ENCODE measurements at places on chromosomes 7 and 10.

DNA sequence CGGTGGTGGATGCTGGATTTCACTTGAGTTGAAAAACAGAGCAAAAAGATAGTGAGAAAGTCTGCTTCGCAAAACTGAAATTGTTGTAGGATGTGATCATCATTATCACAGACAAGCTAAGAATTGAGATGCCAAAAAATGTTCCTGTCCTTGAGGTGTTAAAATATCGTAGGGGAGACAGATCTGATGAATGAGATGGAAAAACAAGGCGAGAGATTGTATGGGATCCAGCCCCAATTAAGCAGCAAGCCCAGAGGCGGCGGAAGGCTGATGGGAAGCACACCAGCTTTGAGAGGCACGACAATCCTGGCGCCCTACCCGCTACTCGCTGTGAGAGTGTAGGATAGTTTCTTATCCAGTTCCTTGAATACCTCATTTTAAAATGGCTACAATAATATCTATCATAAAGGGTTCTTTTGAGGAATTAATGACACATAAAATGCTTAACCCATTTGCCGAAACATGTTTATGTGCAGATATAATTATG lies 131.1 kb upstream of the PTN start:
- H3K27ac ChIP-seq: no peak overlapping the region
- DNase-seq: peak; percentile 11
- no peak overlapping the region for H3K4me3 ChIP-seq

DNA sequence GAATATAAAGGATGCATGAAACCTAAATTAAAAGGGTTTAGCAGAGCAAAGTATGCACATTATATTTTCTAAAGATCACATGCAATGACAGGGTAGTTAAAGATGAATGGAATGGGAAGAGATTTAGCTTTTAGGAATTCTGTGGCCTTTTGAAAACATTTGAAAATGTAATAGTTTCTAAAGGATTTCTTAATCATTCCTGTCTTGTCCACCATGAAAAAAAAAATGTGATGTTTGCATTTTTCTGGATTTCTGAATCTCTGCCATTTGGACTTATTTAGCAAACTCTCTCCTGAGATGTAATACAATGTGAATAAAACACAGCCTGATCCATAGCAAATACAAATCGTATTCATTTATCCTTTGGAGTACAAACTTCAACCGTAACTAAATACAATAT lies 126.6 kb upstream of the RAB11FIP2 start:
- H3K36me3 ChIP-seq: no peaks in the 10 kb centered on the region
- H3K27me3 ChIP-seq: no peaks in the 10 kb centered on the region
- no peak overlapping the region for H3K4me3 ChIP-seq
- DNase-seq: no peak
- no peaks in the 10 kb centered on the region for H3K4me1 ChIP-seq

DNA sequence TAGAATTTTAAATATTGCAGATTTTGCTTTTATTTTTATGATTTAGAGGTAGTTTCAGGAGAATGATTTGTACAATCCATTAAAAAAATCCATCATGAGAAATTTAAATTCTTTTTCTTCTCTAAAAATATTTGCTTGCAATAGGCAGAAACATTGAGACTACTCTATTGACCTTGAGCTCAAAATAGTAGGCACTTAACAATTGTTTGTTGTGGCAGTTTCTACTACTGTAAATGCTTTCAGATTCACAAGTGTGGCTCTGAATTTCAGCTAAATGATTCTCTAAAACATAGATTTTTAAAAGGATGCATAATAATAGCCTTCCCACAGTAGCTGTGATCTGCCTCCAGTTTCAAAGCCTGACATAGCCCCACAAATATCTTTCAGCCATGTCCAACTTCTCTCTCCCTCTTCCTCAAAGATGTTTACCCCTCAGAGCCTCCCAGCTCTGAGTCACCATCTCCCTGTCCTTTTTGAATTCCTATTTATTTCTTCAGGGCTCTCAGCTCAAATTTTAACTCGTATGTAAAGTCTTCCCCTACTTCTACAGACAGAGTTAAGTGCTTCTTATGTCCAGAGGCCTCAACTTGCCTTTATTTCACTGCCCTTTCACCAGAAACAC lies 160.5 kb downstream of the AOAH start:
- H3K4me3 ChIP-seq: no peak overlapping the region
- DNase-seq: no peak
- H3K27me3 ChIP-seq: no peaks in the 10 kb centered on the region
- H3K4me1 ChIP-seq: no peaks in the 10 kb centered on the region
- no peaks in the 10 kb centered on the region for H3K36me3 ChIP-seq

DNA sequence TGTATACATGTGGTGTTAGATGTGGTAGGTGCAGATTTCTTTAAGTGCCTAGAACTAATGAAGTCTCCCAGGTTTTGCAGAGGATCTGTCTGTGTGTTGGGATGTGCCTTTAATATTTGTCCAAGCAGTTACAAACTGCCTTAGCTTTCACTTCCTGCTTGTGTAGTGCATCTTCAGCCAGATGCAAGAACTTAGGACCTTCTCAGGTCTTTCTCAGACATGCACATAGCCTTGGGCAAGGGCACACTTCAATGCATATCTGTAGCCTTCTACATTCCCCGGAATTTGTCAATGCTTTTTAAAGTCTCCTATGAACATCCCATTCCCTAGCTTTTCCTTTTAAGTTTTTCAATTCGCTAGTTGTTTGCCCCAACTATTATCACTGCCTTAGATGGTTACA lies 47.2 kb upstream of the SLC39A12 start:
- H3K27me3 ChIP-seq: no peaks in the 10 kb centered on the region
- no peak overlapping the region for H3K4me3 ChIP-seq
- H3K27ac ChIP-seq: no peak overlapping the region
- H3K36me3 ChIP-seq: no peaks in the 10 kb centered on the region

- no peak overlapping the region for H3K4me3 ChIP-seq
- H3K27ac ChIP-seq: no peak overlapping the region
- H3K36me3 ChIP-seq: no peaks in the 10 kb centered on the region
Measured at GRCh38 chr7:85829817-85830432, 643.1 kb upstream of the SEMA3D start.

- H3K27ac ChIP-seq: peak within 1 kb of the TSS; percentile 19
- no peaks in the 10 kb centered on the region for H3K27me3 ChIP-seq
- no peaks in the 10 kb centered on the region for H3K36me3 ChIP-seq
- DNase-seq: peak; percentile 90
- H3K4me1 ChIP-seq: peaks cover 11% of the 10 kb centered on the region
Measured at GRCh38 chr7:21542891-21543527, at the start of gene DNAH11. DNAH11 (plus strand) TSS chr7:21543039; CDS start chr7:21543246, 207 bp downstream.

DNA sequence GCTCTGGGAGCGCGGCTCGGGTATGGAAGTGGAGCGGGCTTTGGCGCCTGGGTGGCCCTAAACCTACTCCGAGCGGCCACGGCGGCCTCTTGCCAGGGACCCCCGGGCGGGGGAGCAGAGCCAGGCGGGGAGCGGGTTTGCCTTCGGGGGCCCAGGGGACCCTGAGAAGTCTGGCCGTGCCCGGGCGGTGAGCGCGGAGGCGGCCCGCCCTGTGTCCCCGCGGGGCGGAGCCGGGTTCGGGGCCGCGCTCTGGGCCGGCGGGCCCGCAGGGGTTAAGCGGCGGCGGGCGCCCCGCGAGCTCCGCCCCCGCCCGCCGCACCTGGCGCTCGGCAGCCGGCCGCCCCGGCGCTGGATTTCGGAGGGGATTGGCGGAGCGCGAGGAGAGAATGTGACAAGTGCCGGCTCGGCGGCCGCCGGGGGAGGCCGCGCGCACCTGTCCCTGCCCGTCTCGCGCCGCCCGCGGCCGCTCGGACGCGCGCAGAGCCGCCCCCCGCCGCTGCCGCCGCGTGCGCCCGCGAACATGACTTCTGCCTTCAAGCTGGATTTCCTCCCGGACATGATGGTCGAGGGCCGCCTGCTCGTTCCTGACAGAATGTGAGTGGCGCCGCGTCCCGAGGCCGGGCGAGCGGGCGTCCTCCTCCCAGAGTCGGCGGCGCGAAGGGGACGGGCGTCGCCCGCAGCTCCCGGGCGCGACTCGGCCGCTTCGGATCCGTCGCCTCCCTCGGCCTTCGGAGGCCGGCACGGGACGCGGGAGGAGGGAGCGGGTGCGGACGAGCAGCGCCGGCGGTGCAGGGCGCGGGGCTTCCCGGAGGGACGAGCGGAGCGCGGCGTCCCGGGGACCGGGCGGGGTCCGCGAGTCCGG lies at the start of gene CELF2:
Gene CELF2 (plus strand): TSS at position 303 of the 862 bp plus-strand sequence. CDS start 218 bp downstream, at position 521.
- H3K4me3 ChIP-seq: peak within 1 kb of the TSS; percentile 39
- H3K27me3 ChIP-seq: peaks cover 2% of the 10 kb centered on the region
- H3K27ac ChIP-seq: peak within 1 kb of the TSS; percentile 93
- peak; percentile 81 for DNase-seq
- H3K4me1 ChIP-seq: peaks cover 4% of the 10 kb centered on the region

GRCh38 chr10:24706479-24707118 lies 17.1 kb downstream of the ARHGAP21 start:
- no peaks in the 10 kb centered on the region for H3K27me3 ChIP-seq
- no peaks in the 10 kb centered on the region for H3K4me1 ChIP-seq

DNA sequence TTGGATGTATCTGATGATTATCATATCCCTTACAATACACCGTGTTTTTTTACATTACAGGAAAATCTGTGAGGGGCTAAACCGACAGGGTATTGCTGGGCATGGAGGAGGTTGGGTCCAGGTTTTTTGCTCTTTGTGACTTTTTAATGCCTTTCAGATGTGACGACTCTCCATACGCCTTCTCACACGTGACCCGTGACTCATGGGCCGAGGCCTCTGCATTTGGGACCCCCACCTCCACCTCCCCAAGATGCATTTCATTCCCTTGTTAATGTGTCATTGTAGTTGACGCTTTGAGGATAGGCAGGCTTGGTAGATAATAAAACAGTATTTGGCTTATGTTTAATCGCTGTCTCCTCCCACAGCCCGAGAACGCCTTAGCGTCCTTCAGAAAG lies 95.3 kb downstream of the CUX1 start:
- H3K4me1 ChIP-seq: peaks cover 2% of the 10 kb centered on the region
- no peak overlapping the region for H3K4me3 ChIP-seq
- DNase-seq: no peak

DNA sequence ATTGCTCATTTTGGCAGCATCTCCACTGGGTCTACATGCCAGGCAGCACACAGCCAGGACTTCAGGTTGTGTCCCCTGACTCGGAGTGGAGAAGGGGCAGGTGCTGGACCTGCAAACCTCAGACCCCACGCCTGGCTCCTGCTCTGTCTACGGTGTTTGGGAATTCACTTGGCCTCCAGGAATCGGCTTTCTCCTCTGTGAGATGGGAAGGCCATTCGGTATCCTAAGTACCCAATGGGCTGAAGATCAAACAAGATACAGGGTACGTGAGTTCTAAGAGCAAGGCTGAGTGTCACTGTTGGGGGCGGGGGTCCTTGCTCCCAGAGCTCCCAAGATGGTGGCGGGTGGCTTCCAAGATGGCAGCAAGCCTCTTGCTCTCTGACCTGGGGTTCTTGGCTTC lies 73.2 kb upstream of the EN2 start:
- peaks cover 29% of the 10 kb centered on the region for H3K27me3 ChIP-seq
- H3K27ac ChIP-seq: no peak overlapping the region
- peaks cover 3% of the 10 kb centered on the region for H3K4me1 ChIP-seq
- DNase-seq: no peak

- peaks cover 1% of the 10 kb centered on the region for H3K36me3 ChIP-seq
- H3K27me3 ChIP-seq: no peaks in the 10 kb centered on the region
- H3K4me1 ChIP-seq: peaks cover 3% of the 10 kb centered on the region
- H3K4me3 ChIP-seq: no peak overlapping the region
Measured at GRCh38 chr10:73493781-73494180, 2.0 kb downstream of the PPP3CB start.

- no peak for DNase-seq
- H3K36me3 ChIP-seq: peaks cover 7% of the 10 kb centered on the region
- no peak overlapping the region for H3K27ac ChIP-seq
- no peak overlapping the region for H3K4me3 ChIP-seq
Measured at GRCh38 chr10:5766189-5766588, 47.0 kb downstream of the GDI2 start.

DNA sequence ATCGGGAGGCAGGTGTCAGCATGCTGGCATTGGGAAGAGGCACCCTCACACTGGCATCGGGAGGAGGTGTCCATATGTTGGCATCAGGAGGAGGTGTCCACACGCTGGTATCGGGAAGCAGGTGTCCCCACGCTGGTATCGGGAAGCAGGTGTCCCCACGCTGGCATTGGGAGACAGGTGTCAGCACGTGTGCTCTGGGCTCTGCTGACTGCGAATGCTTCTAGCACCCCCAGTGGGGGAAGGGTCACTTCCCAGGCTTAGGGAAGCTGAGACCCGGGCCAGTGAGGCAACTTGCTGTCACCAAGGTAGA lies 92.5 kb upstream of the IKZF1 start:
- H3K27me3 ChIP-seq: no peaks in the 10 kb centered on the region
- H3K4me3 ChIP-seq: no peak overlapping the region
- no peaks in the 10 kb centered on the region for H3K4me1 ChIP-seq
- no peak overlapping the region for H3K27ac ChIP-seq

- no peak for DNase-seq
- no peaks in the 10 kb centered on the region for H3K27me3 ChIP-seq
- H3K4me1 ChIP-seq: no peaks in the 10 kb centered on the region
- H3K27ac ChIP-seq: no peak overlapping the region
Measured at GRCh38 chr7:121666306-121666705, 206.7 kb upstream of the PTPRZ1 start.

DNA sequence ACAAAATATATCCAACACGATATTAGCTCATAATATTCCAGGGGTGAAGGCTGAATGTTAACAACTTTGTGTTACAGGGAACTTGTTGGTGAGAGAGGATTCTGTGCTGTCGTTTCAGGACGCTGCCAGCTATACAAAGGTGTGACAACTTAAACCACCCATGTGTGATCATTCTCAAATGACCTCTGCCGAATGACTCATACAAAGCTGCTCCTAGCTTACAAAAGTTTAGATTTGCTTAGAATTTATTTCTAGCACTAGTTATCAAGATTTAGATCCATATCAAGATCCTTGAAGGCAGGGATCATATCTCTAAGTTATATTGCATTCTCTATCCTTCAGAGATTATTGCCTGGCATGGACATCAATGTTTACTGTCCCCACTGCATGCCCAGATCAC lies 65.3 kb downstream of the COBL start:
- no peak for DNase-seq
- no peak overlapping the region for H3K27ac ChIP-seq
- H3K36me3 ChIP-seq: no peaks in the 10 kb centered on the region
- no peak overlapping the region for H3K4me3 ChIP-seq
- no peaks in the 10 kb centered on the region for H3K27me3 ChIP-seq
- H3K4me1 ChIP-seq: no peaks in the 10 kb centered on the region

- H3K4me3 ChIP-seq: no peak overlapping the region
- H3K4me1 ChIP-seq: no peaks in the 10 kb centered on the region
- H3K36me3 ChIP-seq: peaks cover 4% of the 10 kb centered on the region
- H3K27ac ChIP-seq: no peak overlapping the region
- DNase-seq: no peak
Measured at GRCh38 chr7:111903797-111904196, 302.4 kb downstream of the DOCK4 start.

- no peaks in the 10 kb centered on the region for H3K36me3 ChIP-seq
- H3K4me3 ChIP-seq: no peak overlapping the region
Measured at GRCh38 chr7:115009139-115009538, 87.2 kb downstream of the MDFIC start.

GRCh38 chr7:70545214-70545613 lies 586.7 kb upstream of the GALNT17 start:
- no peak overlapping the region for H3K4me3 ChIP-seq
- no peak overlapping the region for H3K27ac ChIP-seq
- no peaks in the 10 kb centered on the region for H3K4me1 ChIP-seq
- no peaks in the 10 kb centered on the region for H3K36me3 ChIP-seq
- DNase-seq: no peak

- no peak overlapping the region for H3K4me3 ChIP-seq
- H3K36me3 ChIP-seq: no peaks in the 10 kb centered on the region
- DNase-seq: no peak
- H3K4me1 ChIP-seq: no peaks in the 10 kb centered on the region
- H3K27ac ChIP-seq: no peak overlapping the region
Measured at GRCh38 chr10:132111871-132112341, 46.2 kb downstream of the JAKMIP3 start.

GRCh38 chr7:149720372-149721083 lies 52.9 kb downstream of the ZNF467 start:
- peaks cover 4% of the 10 kb centered on the region for H3K4me1 ChIP-seq
- no peaks in the 10 kb centered on the region for H3K27me3 ChIP-seq
- H3K27ac ChIP-seq: no peak overlapping the region

All from mesendoderm (in vitro differentiated cells).